ENCODE measurements at places on chromosomes 2 and 18.

DNA sequence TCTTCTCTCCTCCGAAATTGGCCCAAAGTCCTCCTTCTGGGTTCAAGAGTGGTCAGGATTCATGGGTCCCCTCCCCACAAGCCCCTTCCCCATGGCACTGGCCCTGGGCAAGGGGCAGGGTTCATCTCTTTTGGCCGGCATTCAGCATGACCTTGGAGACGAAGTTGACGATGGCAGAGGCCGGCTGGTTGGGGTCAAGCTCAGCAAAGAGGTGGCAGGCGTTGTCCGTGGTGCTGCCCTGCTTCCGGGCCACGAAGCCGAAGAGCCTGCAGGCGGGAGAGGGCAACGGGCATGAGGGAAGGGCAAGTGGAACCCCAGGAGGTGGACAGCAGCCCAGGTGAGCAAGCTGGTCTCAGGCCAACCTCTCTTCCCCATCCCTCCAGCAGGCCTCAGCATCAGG lies 198.5 kb downstream of the TNS1 start:
- DNase-seq, result no peak

- DNase-seq, result no peak
These were observed 2.0 kb upstream of the BOLA3 start for GRCh38 chr2:74149570-74150319.

DNA sequence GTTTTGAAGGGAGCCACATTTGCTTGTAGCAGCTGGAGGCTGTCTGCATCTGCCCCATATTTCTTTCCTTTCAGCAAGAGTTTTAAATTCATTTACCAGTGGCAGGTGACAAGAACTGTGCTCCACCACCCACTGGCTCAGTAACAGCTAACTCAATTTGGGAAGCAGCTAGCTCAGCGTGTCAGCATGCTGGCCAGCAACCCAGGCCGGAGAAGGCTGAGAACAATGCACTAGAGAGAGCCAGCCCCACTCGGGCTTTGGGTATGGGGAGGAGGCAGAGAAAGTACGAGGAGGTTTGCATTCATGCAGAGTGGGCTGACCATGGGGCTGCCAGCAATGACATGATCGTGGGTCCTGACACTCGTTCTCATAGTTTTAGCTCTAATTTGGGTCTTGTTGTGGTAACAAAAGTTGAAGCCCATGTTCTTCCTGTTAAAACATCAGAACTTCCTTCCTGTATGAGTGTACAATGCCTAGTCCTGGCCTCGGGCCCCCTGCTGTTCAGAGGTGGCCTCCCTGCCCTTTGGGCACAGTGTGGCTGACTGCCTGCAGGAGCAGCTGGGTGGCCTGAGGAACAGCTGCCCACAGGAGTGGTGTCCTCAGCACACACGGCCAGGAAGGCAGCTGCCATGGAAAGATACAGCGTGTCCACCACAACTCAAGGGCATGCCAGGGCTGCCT lies 23.0 kb downstream of the CDC42EP3 start:
- no peak for DNase-seq

DNA sequence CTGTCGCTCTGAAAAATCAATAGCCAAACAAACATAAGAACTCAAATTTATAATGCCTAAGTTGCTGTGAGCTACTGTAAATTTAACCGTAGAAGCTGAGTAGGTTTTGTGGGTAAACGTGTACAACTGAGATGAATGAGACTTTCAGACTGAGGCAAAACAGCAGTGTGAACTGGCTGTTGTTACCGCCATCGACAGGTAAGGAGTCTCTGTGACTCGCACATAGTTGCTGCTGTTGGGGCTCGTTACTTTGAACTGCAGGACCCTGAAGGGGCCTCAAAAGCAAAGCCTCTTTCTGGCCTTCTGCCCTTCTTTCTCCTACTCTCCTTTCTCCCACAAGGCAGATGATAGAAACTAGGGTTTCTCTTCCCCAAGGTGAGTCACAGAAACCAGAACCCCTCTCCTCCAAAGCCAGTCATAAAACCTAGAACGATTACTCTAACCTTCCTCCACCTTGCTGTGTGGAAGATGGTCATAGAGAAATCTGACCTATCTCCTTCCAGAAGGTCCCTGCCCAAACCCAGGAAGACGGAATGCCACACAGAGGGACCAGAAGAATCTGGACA lies 101.2 kb downstream of the DLGAP1 start:
- no peak for DNase-seq

- DNase-seq, result no peak
These were observed 323.4 kb upstream of the EPHA4 start for GRCh38 chr2:221895366-221896121.

DNA sequence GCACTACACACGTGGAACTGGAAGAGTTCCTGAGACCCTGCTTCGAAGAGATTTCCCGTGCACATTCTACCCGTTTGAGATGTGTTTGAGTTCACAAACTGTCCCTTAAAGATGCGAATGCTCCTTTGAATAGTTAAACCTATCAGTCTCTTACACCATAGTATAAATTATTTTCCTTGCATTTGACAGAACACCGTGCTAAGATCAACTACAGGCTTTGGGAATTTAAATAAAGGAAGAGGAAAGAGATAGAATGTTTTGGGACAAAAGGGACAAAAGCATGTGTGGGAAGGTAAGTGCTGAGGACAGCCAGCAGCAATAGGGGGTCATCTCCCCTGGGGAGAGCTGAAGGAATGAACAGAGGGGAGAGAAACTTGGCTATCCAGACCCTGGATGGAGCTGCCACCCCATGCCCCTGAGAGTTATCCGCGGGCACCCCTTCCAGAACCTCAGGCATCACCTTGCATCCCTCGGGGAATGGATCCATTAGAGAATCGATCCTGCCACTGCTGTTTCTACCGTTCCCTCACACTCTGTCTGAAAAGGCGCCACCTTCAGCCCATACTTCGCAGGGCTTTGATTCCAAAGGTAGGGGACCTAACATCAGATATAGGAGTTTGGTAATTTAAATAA lies 888 bp upstream of the ADCY3 start:
- no peak for DNase-seq

DNA sequence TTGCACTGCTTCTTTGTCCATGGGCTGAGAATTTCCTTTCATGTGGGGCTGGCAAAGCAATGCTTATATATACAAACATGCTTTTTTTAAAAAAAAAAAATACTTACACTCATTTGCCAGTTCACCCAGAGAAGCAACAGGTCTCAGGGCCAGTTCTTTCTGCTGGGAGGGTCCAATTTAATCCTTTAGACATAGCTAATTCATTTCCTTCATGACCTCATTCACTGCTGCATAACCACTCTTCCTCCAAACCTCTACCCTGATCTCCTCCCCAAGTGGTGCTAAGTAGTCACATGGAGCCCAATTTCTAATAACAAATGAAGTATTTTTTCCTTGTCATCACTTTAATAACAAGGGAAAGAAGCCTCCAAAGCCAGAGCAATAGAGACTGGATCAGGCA lies 17.1 kb upstream of the TMEM178A start:
- DNase-seq, result no peak

DNA sequence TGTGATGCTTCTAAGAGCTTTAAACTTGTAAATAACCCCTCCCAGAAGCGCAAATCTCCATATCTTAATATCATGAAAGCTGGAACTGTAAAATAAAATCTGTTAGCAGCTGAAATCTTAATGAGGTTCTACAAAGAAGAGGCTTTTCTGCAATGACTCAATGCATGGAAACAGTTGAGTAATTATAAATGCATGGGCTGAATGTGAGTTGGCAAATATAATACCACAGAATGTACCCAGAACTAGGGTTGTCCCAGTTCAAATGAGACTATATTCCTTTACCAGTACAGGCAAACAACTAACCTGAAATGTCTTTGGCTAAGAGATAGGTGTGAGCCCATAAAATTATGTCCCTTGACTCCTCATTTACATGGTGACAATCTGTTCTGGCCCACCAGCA lies 52.9 kb downstream of the SATB2 start:
- DNase-seq, result no peak

- no peak for DNase-seq
These were observed 3.5 kb upstream of the GDF7 start for GRCh38 chr2:20663196-20664070.

- DNase-seq, result no peak
These were observed 65.7 kb upstream of the ZNF236 start for GRCh38 chr18:76756531-76757253.

DNA sequence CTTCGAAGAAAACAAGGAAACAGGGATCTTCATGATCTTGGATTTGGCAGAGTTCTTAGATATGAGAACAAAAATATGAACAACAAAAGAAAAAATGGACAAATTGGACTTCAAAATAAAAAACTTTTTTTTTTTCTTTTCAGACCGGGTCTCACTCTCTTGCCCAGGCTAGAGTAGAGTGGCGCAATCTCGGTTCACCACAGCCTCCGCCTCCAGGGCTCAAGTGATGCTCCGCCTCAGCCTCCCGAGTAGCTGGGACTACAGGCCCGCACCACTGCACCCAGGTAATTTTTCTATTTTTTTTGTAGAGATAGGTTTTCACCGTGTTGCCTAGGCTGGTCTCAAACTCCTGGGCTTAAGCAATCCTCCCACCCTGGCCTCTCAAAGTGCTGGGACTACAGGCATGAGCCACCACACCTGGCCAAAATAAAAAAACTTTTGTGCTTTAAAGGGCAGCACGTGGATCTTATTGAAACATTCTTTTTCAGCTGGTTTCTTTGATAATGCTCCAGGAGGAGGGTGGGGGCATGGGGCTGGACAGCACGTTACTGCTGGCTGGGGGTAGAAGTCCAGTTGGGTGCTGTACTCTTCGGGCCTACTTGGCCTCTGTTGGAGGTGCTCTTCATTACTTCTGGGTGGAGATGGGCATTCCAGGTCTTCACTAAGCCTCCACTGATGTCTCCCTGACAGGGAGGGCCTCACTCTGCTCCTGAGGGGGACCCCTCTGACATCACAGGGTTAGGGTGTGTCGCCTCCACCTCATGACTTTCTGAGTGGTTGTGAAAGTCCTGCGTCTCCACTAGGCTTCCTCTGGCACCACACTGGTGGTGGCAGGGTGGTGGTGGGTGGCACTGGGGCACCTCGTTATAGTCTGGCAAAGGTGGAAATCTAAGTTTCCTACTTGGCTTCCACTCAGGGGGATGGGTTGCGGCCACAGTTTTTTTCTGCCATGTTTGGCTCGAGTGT lies 150.5 kb upstream of the XPO1 start:
- no peak for DNase-seq

GRCh38 chr18:35973650-35974049 lies 1.2 kb downstream of the RMP24 start:
- DNase-seq, result no peak

Measured in smooth muscle cell of the brain vasculature (primary cell).